LHCN-M2 (cell line): ENCODE measurements at places on chromosomes 16 and 17. TPM values are rescaled to one million over a fixed set of nuclear protein-coding genes. Genes with fewer than 3 reads are reported as not detected.

RTN4RL1 gene
- 0.64 and 0.69 TPM in 2 replicates for total RNA-seq

CD300E gene
- total RNA-seq = not detected in 2 replicates

CD68 gene
- total RNA-seq = 48.2 and 56.4 TPM in 2 replicates

ARHGAP44 gene
- 0.06 and 0.13 TPM in 2 replicates for total RNA-seq

MARVELD3 gene
- total RNA-seq = not detected in 2 replicates

GRCh38 chr17:6583411-6583810 is 27.1 kb upstream of the PITPNM3 start:
- no peak for DNase-seq

- no peak for DNase-seq
These were observed 610.2 kb downstream of the MAF start for GRCh38 chr16:78990309-78990701.

GRCh38 chr17:41391535-41391934 is 5.9 kb downstream of the KRT31 start:
- no peak for DNase-seq

GRCh38 chr17:82548681-82549303 is 29.3 kb downstream of the FOXK2 start:
- DNase-seq = no peak

DNA sequence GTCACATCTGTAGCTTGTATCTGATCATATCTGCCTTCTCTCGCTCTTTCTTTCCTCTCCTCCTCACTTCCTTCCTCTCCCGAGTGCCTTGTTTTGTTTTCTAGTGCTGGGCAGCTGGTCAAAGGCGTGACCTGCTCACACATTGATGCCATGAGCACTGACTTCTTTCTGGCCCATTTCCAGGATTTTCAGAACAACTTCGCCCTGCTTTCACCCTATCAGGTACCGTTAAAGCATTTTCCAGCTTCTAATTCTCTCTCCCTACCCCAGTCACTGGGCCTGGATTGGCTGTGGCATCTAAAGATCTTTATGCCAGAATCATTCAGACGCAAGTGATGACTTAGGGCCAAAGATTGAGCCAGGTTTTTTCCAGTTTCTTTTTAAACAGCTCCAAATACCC is 55.5 kb downstream of the OTOA start:
- peak; percentile 12 for DNase-seq

DNA sequence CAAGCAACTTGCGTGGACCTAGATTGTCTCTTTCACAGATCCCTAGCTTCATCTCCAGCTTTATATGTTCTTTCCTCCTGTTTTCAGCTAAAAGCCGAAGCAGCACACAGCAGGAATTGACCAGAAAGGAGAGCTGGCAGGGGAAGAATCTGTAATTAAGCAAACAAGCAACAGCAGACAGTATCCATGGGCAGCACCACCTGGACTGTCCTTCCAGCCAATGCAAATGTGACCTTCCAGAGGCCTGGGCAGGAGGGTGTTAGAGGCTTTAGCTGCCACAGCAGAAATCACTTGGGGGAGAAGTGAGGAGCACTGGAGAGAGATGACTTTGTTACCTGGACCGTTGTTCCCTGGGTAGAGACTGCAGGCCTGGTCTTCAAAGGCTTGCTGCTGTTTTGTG is 427.6 kb upstream of the GOT2 start:
- DNase-seq = no peak

DNA sequence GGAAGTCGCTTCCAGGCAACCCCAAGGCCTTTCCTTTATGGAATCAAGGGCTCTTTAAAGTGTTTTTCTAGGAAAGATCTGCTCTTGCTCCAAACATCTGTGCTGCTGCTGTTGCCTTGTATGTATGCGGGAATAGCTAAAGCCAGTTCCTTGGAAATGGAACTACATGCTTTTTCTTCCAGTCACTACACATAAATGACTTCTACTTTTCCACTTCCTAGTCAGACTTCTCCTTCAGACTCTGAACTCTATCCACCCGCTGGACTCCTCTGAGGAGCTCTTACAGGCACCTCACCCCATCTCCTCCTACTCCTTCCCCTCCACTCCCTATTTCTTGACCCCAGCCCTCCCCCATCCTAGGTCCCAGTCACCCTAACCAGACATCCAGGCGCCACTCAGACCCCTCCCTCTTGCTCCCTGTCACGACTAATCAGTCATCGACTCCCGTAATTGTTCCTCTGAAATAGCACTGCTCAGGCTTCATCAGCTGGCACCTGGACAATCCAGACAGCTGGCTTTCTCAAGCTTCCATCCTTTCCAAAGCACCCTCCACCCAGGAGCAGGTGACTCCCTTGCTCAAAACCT is 15.0 kb upstream of the PEMT start:
- peak; percentile 19 for DNase-seq

- no peak for DNase-seq
These were observed 109.0 kb upstream of the FAM20A start for GRCh38 chr17:68710035-68710780.

DNA sequence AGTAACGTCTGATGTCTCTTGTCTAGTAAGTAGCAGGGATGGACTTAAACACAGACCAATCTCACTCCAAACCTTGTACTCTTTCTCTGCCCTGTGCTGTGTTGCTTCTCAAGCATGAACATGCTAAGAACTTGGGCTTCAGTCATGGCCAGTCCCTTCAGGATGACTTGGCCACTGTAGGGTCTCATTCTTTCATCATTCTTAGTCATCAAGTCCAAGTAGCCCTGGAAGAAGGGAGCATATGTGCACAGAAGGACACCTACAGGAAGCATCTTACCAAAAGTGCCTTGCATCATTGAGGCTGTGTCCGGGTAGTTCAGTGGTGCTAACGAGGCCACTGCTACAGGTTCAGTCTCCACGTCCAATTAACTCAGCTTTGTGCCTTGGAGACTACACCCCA is 80.7 kb downstream of the CDK5R1 start:
- DNase-seq = no peak

- no peak for DNase-seq
These were observed 317.3 kb downstream of the SLC39A11 start for GRCh38 chr17:72775237-72775636.

- DNase-seq = no peak
These were observed 60.5 kb downstream of the ADAMTS18 start for GRCh38 chr16:77374384-77374783.

GRCh38 chr17:39208893-39209292 is 8.8 kb downstream of the RPL19 start:
- peak; percentile 41 for DNase-seq

GRCh38 chr16:50517450-50518252 is 30.5 kb upstream of the NKD1 start:
- no peak for DNase-seq
